M059J (cell line): ENCODE measurements at places on chromosomes 3 and 15.

DNA sequence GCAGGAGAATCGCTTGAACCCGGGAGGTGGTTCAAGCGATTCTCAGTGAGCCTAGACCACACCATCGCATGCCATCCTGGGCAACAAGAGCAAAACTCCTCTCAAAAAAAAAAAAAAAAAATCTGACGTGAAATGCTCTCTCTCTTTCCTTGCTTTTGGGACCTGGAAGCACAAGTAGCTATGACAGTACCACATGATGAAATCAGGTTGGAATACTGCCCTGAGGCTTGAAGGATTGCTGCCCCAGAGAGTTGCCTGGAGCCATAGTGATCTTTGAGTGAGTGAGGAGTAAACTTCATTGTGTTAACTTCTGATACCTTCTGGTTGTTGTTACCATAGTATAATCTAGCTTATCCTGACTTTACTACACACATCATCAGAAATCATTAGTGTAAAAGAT, 23.3 kb downstream of the AKAP13 start:
- DNase-seq = peak; percentile 85

DNA sequence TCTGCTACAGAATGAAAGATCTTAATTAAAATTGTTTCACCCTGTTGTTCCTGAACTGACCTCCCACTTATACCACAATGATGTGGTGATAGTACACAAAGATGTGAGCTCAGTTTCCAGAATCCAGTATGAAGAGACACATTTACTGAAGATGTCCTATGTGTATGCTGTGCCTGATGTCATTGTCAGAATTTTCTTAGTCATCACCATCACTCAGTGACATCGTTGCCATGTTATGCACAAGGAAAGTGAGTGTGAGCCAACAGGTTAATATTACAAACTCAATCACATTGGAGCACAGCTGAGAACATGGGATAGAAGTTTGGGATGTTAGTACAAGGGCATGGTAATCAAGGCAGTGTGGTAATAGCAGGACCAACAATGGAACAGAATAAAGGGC, 199.7 kb upstream of the CHRNA7 start:
- DNase-seq = no peak

- DNase-seq = no peak
Measured at GRCh38 chr3:49675912-49676311, 1.8 kb downstream of the APEH start.

DNA sequence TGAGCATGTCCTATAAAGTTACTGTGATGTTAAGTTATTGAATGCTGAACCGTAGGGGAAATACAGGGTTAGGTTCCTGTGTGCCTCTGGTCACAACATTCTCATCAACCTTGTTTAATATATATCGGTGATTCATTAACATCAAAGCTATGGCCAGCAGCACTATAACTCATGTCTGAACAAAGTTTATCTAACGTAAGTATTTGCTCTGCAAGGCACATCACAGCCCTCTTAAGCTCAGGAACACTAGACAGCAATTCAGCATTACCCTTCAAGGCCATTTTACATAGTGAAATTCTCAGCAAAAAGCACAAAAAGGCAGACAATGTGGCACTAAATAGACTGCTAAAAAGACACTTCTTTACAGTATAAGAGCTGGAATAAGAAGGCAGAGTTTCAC, 48.2 kb upstream of the FNDC3B start:
- DNase-seq = no peak

- DNase-seq = peak; percentile 92
Measured at GRCh38 chr15:64883997-64884511, 27.6 kb upstream of the ANKDD1A start.

DNA sequence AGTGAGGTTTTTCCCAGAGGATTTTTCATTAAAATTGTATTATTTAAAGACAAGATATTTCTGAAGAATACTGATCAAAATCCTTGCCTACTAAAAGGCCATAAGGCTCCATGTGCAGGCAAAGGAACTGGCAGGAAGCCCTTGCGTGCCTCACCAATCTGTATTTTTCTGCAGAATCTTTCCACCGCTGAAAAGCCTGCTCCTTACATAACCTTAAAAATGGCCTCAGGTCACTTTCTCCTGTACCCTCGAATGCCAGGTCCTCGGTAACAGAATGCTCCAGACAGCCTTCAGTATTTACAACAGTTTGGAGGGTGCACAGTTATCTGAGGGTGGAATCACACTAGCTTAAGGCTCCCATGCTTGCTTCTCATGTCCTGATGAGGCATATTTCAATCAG, 3.2 kb downstream of the MORC1 start:
- DNase-seq = peak; percentile 18

DNA sequence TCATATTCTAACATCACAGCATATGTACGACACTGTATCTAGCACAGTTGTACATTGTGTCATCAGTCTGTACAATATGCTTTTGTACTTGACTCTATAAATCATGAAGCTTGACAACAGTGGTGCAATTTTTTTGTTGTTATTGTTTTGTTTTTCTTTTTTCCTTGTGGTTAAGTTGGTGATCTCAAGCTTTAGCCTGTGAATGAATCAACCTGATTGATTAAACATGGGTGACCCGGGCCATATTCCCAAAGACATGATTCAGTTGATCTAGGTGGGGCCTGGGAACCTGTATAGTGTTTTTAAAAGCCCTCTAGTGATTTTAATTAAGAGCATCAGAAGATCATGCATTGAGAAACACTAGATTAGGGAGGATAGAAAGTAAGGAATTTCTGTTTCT, 101.8 kb upstream of the AADACL2 start:
- DNase-seq = no peak

DNA sequence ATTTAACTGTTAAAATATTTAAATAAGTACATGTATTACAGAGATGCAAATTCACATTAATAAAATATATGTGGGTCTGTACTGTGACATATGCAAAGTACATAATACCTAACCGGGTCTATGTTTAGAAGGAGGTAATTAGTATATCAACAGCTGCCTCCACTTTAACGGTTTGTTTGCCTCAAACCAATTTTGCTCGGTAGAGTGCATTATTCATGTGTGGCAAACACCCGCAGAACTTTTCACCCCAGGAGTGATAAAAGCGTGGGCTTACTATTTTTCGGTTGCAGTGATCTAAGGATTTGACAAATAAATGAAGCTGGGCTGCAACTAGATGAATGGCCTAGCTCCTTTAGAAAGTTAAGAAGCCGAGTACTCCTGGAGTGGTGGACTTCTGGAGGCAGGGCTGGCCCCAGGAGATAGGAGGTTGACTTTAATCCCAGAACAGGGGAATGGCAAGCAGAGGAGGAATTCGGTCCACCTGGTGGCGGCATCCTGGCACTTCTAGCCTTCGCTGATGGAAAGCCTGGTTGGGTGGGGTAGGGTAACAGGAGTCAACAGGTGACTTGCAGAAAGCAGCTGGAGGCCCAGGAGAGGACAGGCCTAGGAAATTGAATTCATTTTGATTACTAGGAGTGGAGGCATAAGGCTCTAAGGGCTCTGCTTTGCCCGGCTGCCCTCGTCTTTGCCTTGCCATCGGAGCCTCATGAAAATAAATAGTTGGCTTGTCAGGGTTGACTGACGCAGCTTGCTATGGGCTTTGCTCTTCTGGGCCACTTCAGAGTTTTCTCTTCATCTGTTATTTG, 2.4 kb downstream of the SLCO3A1 start:
- DNase-seq = peak; percentile 20

DNA sequence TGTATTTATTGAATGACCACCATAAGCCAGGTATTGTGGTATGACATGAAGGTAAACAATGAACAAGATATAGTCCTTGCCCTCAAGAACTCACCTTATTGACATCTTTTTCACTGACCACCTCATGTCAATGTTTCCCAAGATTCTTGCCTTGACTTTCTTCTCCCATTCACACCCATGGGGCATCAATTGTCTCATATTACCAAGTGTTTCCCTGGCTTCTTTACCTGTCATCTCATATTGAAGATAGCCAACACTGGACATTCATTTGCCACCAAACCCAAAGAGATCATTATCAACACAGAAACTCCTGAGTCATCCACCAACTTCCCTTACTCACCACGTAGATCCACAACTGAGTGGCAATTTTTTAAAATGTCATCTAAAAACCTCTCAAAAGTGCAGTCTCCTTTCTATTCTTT, 2.2 kb downstream of the EFHB start:
- DNase-seq = peak; percentile 72

GRCh38 chr3:41125258-41125657, 74.0 kb upstream of the CTNNB1 start:
- DNase-seq = no peak

DNA sequence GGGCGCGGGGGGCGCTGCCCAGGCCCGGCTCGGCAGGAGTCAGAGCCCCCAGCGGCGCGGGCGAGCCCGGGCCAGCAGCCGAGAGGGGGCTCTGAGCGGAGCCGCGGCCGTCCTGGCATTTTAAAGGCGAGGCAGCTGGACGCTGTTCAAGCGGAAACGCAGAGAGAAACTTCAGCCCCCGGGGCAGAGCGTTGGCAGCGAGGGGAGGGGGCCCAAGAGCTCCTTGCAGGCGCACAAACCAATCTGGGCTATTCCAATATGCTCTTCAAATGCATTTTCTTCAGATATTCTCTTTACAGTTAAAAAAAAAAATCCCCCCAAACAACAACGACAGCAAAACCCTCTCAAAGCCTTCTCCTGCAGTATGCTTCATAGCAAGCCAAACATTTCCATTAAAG, at the start of gene CTXND1:
TSS of gene CTXND1 (minus strand) at position 93 of the 398 bp plus-strand sequence. CDS start 50,264 bp downstream, outside the sequence.
- peak; percentile 5 for DNase-seq

DNA sequence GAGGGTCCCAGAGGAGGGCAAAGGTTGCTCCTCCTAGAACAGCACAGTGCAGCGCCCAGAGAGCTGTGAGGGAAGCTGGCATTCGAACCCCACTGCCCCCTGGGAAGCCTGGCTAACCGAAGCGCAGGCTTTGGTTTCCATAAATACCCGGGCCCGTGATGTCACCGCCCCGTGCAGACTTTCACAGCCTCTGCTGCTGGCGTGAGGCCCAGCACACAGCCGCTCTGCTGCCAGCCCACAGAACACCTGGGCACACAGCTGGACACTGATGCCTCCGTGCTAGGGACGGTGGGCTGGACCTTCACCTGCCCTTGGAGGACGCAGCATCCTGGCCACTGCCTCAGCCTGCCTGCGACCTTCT, 1.0 kb downstream of the IQSEC1 start:
- peak; percentile 31 for DNase-seq

- no peak for DNase-seq
Measured at GRCh38 chr3:58576716-58577115, 475 bp downstream of the FAM107A start.

- DNase-seq = no peak
Measured at GRCh38 chr15:69706353-69707097, 253.9 kb downstream of the RPLP1 start.

GRCh38 chr15:99328106-99329072, 77.1 kb downstream of the LRRC28 start:
- DNase-seq = no peak

GRCh38 chr3:127426444-127427153, 138.8 kb upstream of the PRR20G start:
- no peak for DNase-seq

GRCh38 chr3:173799060-173799816, 401.7 kb downstream of the NLGN1 start:
- DNase-seq = no peak
